ENCODE measurements at places on chromosomes 4 and X. TPM values are rescaled to one million over a fixed set of nuclear protein-coding genes. Genes with fewer than 3 reads are reported as not detected.

DNA sequence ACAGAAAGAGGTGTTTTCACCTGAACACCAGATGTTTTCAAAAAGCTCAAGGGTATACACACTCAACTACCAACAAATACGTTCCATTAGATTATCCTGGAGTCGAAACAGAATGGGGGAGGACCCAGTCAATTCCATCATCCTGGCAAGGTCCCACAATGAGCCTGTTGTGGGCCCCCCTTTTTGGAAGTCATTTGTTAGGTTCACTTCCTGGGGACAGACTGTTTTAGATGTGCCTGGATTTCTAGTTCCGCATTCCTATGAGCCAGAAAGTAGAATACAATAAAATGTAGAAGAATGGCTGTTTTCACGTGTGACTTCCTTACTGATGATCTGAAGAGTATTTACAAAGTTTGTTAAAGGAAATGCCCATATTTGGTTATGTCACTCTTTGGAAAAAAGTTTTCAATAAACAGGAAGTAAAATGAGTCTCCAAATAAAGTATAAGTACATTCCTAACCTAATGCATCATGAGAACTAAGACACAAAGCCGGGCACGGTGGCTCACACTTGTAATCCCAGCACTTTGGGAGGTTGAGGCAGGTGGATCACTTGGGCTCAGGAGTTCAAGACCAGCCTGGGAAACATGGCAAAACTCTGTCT lies 192.5 kb downstream of the MAML3 start:
- no peaks in the 10 kb centered on the region for H3K4me1 ChIP-seq
- H3K27ac ChIP-seq: no peak overlapping the region
- H3K27me3 ChIP-seq: no peaks in the 10 kb centered on the region
- DNase-seq: no peak

Gene REELD1
- total RNA-seq: not detected

Gene NUDT11
- not detected for total RNA-seq

Gene CHM
- total RNA-seq: 15.1 TPM

GRCh38 chr4:76649086-76649485 lies 214.1 kb downstream of the SHROOM3 start:
- H3K27me3 ChIP-seq: no peaks in the 10 kb centered on the region
- H3K4me3 ChIP-seq: no peak overlapping the region

GRCh38 chrX:110341189-110342035 lies 17.2 kb upstream of the RTL9 start:
- H3K27me3 ChIP-seq: no peaks in the 10 kb centered on the region
- no peak overlapping the region for H3K27ac ChIP-seq
- DNase-seq: no peak
- H3K36me3 ChIP-seq: no peaks in the 10 kb centered on the region

DNA sequence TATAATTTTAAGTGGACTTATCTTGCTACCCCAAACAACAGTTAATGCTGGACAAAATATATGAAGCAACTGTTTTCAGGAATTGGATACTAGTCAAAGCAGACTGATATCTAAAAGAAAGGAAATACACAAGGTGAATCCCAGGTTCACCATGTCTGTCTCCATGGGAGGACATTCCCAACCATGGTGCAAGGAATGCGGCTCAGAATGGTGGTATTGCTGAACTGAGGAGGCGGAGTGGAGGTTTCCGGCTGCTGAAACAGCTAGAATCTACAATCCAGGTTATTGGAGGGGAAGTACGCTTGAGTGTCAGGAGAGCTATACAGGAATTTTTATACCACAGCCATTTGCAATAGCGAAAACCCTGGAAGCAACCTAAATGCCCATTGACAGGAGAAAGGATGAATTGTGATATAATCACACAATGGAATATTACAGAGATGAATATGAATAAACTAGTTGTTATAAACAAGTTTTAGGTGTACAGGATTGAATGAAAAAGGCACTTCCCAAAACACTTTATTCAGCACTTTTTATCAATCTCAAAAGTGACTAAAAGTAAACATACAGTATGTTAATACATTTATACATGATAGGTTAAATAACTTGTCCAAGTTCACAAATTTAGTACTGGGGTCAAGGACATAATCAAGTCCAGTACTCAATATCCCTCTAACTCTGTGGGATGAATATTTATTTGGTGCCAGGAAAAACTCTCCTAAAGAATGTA lies 9.0 kb downstream of the HMGB2 start:
- no peaks in the 10 kb centered on the region for H3K4me1 ChIP-seq
- H3K27ac ChIP-seq: no peak overlapping the region
- peaks cover under 1% of the 10 kb centered on the region for H3K36me3 ChIP-seq
- no peaks in the 10 kb centered on the region for H3K27me3 ChIP-seq
- no peak for DNase-seq

GRCh38 chr4:99891351-99891750 lies 2.9 kb downstream of the LAMTOR3 start:
- H3K27ac ChIP-seq: no peak overlapping the region
- H3K4me1 ChIP-seq: peaks cover 23% of the 10 kb centered on the region
- H3K36me3 ChIP-seq: peaks cover 4% of the 10 kb centered on the region
- H3K27me3 ChIP-seq: no peaks in the 10 kb centered on the region
- DNase-seq: no peak

DNA sequence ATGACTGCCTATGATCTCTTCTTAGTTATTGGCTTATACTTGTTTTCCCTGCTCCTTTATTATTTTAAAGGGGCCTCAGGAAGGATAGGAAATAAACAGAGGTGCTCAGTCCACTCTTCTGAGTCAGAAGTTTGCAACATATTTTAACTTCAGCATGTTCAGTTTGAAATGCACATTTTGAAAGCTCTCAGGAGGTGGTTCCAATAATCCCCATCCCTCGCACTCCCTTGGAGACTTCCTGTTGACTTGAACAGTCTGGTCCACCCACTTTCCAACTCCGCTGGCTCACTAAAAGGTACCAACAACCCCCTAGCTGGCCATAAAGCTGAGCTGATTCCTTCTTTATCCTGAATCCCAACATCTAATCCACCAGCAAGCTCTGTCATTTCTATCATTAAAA lies 78.3 kb upstream of the DUSP21 start:
- H3K27me3 ChIP-seq: no peaks in the 10 kb centered on the region
- no peaks in the 10 kb centered on the region for H3K4me1 ChIP-seq
- H3K27ac ChIP-seq: no peak overlapping the region
- no peaks in the 10 kb centered on the region for H3K36me3 ChIP-seq

Gene TREX2
- total RNA-seq: 0.18 TPM

DNA sequence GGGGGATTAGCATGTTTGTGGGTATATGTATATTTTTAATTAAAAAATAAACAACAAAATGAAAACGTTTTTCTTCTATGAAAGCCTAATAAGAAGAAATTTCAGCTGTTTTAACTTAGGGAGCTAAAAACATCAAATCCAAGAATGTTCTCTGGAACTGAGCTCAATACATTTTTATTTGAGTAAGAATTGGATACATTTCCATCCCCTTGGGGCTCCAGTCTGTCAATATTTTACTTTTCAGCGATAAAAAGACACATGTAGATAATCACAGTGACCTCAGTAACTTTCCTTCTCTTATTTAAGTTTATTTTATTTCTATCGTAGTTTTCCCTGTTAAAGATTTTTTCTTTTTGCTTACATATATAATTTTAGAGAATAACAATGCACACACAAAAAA lies 59.3 kb downstream of the ELOVL6 start:
- H3K27ac ChIP-seq: no peak overlapping the region
- H3K27me3 ChIP-seq: no peaks in the 10 kb centered on the region
- no peak for DNase-seq
- H3K4me3 ChIP-seq: no peak overlapping the region
- no peaks in the 10 kb centered on the region for H3K36me3 ChIP-seq
- peaks cover 11% of the 10 kb centered on the region for H3K4me1 ChIP-seq

- H3K36me3 ChIP-seq: no peaks in the 10 kb centered on the region
- no peak overlapping the region for H3K27ac ChIP-seq
- DNase-seq: no peak
- no peaks in the 10 kb centered on the region for H3K27me3 ChIP-seq
- H3K4me3 ChIP-seq: no peak overlapping the region
These were observed 548.8 kb downstream of the INPP4B start for GRCh38 chr4:142297313-142297712.
